ENCODE measurements at places on chromosomes 2 and 18.

- peak; percentile 25 for DNase-seq
These were observed 463 bp downstream of the SMC6 start for GRCh38 chr2:17752892-17753802.

GRCh38 chr2:128396946-128397345, 78.3 kb upstream of the HS6ST1 start:
- DNase-seq = no peak

- DNase-seq = peak; percentile 85
These were observed 2.7 kb upstream of the LCT start for GRCh38 chr2:135839713-135840112.

- no peak for DNase-seq
These were observed 22.1 kb upstream of the TCF7L1 start for GRCh38 chr2:85110991-85111560.

Measured in fibroblast of pulmonary artery (primary cell).